ENCODE measurements at places on chromosomes 2 and 18. TPM values are rescaled to one million over a fixed set of nuclear protein-coding genes. Genes with fewer than 3 reads are reported as not detected.

GRCh38 chr2:101251844-101252407, 760 bp upstream of the CNOT11 start:
- peak overlapping the region; percentile 95 for H3K27ac ChIP-seq
- peak overlapping the region; percentile 99 for H3K4me3 ChIP-seq
- DNase-seq = peak; percentile 69
- H3K27me3 ChIP-seq = no peaks in the 10 kb centered on the region
- H3K4me1 ChIP-seq = peaks cover 10% of the 10 kb centered on the region
- H3K36me3 ChIP-seq = no peaks in the 10 kb centered on the region

The MEP1B gene
- total RNA-seq = 0.34 TPM

- peak; percentile 22 for DNase-seq
- H3K4me1 ChIP-seq = no peaks in the 10 kb centered on the region
- no peak overlapping the region for H3K4me3 ChIP-seq
- no peaks in the 10 kb centered on the region for H3K27me3 ChIP-seq
Measured at GRCh38 chr2:111659361-111660333, 224.3 kb downstream of the ANAPC1 start.

DNA sequence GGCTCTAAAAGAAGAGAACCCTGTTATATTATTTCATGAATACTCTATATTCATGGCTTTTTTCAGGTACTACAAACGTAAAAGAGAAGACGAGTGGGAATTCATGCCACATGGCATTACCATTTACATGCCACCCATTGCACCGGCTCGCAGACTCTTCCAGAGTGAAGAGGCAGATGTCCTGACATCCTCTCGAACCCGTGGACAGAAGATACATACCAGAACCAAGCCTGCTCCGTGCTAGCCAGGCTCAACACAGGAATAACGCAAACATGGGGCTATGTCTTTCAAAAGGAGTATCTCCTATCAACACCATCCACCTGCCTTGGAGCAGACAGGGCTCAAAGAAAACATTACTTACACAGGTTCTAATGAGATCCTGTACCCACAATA, 168.8 kb downstream of the THADA start:
- H3K27me3 ChIP-seq = no peaks in the 10 kb centered on the region
- no peak overlapping the region for H3K4me3 ChIP-seq
- H3K27ac ChIP-seq = peak overlapping the region; percentile 77
- DNase-seq = no peak
- H3K36me3 ChIP-seq = no peaks in the 10 kb centered on the region

GRCh38 chr18:11391661-11392060, 217.7 kb upstream of the SLC35G4 start:
- no peaks in the 10 kb centered on the region for H3K36me3 ChIP-seq
- H3K4me3 ChIP-seq = no peak overlapping the region
- no peaks in the 10 kb centered on the region for H3K4me1 ChIP-seq
- no peaks in the 10 kb centered on the region for H3K27me3 ChIP-seq
- DNase-seq = no peak
- no peak overlapping the region for H3K27ac ChIP-seq

DNA sequence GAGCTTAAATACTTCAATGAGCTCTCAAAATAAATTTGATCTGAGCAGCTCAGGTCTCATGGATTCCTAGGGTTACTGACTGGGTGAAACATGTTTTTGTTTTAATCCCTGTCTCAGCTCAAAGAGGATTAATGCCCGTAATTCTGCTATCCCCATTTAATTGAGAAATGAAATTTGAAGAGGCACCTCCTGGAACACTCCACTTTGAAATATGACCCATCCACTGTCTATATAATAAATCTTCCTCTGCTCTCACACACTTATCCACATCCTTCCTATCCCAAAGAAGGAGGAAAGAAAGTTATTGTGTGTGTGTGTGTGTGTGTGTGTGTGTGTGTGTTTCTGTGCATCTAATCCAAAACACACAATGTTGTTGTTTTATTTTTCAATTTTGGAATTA, 2082.4 kb upstream of the PIK3C3 start:
- no peak for DNase-seq
- no peak overlapping the region for H3K27ac ChIP-seq

DNA sequence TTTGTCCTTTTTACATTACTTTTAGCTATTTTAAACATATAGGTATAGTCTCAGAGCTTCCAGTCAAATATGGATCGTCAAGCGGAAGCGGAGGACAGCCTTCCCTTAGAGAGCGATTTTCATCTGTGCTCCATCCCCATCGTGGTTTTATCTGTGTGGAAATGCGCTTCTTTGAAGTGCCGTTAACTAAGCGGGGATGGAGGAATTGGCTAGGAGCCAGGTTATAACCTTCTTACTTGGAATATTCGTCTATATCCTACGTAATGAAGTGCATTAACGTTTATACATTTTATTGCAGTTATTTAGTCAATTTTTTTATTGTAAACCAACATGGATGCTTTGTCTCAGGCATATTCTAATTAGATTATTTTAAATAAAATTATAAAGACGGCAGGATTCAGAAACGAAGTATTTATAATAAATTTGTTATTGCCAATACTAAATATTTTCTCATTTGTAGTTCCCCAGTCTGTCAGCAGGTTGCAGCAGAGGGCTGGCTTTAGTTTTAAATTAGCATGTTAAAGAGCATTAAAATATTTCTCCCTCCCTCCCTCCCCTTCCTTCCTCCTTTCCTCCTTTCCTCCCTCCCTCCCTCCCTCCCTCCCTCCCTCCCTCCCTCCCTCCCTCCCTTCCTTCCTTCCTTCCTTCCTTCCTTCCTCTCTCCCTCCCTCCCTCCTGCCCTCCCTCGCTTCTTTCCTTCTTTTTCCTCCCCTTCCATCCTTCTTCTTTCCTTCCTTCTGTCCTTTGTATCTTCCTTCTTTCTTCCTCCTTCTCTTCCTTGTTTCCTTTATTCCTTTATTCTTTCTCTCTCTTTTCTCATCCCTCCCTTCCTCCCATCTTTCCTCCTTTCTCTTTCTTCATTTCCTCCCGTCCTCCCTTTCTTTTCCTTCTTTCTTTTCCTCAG, 80.6 kb upstream of the DOCK10 start:
- H3K27ac ChIP-seq = no peak overlapping the region
- H3K27me3 ChIP-seq = no peaks in the 10 kb centered on the region
- no peak overlapping the region for H3K4me3 ChIP-seq

DNA sequence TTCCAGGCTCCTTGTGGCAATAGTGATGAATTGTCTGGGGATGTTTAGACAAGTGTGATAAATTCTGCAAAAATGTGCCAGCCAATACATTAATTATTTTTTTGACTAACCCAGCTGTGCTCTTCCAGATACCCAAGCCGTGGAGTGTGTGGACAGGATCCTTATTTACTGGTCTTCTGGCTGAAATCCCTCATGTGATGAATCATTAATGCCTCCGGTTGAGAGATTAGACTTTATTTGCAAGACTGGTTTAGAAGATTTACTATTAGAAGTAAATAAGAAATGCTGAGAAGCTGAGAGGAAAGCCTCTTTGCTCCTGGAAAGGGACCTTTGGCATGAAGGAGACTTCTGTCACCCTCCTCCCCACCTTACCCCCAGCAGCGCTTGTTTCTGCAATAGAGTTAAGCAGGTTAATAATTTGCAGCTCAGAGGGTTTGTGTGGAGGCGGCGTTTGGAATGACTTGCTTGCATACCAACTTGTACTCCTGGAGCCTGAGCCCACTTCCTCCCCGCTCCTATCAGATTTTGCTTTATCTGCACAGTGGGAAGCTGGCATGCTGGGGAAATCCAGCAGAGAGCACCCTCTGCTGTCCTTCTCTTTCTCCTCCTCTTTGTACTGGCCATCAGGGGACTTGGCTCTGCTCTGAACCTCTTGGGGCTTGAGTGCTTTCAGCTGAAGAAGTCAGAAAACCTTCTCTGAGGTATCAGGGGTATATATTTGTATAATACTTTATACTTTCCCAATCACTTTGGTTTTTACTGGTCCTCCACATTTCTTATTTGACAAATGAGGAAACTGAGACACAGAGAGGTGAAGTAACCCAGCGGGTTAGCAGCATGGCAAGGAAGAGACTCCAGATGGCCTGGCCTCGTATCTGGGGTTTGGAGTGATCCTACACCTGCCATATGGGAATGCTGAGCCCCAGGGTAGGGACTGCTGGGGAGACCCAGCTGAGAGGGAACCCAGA, 16.3 kb downstream of the SLC3A1 start:
- H3K36me3 ChIP-seq = no peaks in the 10 kb centered on the region
- no peak overlapping the region for H3K4me3 ChIP-seq
- peak; percentile 75 for DNase-seq
- H3K27me3 ChIP-seq = no peaks in the 10 kb centered on the region
- no peaks in the 10 kb centered on the region for H3K4me1 ChIP-seq
- peak overlapping the region; percentile 29 for H3K27ac ChIP-seq

The ZSCAN30 gene
- 18.3 TPM for total RNA-seq

DNA sequence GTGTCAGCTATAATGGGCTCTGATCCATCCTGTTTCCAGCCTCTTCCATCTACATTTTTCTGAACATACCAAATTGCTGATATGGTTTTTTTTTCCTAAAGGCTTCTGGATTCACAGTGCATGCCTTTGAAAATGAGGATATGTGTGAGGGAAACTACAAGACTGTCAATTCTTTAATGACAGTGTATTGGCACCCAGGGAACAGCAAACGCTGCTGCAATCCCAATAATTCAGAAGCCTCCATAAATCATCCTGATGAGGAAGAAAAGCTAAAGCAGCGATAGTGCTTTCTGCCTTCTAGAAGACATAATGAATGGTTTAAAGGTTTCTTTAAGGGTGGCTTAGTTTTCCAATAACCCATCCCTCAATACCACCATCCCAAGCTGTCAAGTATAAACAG, 304.5 kb upstream of the PKDCC start:
- H3K4me3 ChIP-seq = no peak overlapping the region
- no peak overlapping the region for H3K27ac ChIP-seq
- H3K27me3 ChIP-seq = no peaks in the 10 kb centered on the region
- no peaks in the 10 kb centered on the region for H3K4me1 ChIP-seq
- no peaks in the 10 kb centered on the region for H3K36me3 ChIP-seq
- DNase-seq = no peak

DNA sequence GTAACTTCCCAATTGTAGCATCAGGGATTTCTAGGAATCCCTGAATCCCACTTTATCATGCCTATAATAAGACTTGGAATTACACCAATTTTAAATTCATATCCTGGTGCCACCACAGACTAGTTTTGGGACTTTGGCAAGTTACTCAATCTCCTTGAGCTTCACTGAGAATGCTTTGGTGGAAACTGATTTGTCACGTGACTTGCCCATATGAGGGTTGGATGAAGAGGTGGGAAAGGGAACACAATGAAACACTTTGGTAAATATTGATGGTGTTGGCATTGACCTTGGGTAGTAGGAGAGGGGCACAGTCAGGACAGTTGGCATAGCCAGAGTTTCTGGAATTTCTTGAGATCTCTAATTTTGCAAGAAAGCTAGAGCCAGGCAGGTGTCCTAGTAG, 452.2 kb downstream of the SLC4A3 start:
- no peak overlapping the region for H3K27ac ChIP-seq
- no peak for DNase-seq
- no peaks in the 10 kb centered on the region for H3K36me3 ChIP-seq

The MBP gene
- 19.8 TPM for total RNA-seq

DNA sequence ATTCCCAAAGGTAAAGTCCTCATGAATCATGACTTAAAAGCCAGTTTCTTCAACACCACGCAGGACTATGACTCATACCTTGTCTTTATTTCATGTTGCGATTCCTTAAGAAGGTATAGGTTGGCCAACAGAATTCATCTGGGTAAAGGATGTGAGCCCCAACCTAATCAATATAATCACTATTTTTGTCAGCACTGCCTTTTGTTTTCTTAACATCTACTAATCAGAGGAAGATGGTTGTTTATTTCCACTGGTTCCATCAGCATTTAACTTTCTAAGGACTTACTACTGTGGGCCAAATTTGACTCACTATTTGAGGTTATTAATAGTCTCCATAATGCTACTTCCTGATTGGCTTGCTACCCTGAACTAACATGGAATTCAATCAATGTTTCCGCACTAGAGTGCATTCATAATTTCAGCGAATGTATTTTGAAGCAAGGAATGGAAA, 78.6 kb downstream of the SCG2 start:
- H3K4me1 ChIP-seq = no peaks in the 10 kb centered on the region
- no peak for DNase-seq
- H3K4me3 ChIP-seq = no peak overlapping the region
- H3K27me3 ChIP-seq = no peaks in the 10 kb centered on the region
- H3K36me3 ChIP-seq = no peaks in the 10 kb centered on the region

- H3K4me3 ChIP-seq = no peak overlapping the region
- DNase-seq = no peak
- H3K27ac ChIP-seq = no peak overlapping the region
Measured at GRCh38 chr18:49399003-49399402, 61.4 kb downstream of the DYM start.

DNA sequence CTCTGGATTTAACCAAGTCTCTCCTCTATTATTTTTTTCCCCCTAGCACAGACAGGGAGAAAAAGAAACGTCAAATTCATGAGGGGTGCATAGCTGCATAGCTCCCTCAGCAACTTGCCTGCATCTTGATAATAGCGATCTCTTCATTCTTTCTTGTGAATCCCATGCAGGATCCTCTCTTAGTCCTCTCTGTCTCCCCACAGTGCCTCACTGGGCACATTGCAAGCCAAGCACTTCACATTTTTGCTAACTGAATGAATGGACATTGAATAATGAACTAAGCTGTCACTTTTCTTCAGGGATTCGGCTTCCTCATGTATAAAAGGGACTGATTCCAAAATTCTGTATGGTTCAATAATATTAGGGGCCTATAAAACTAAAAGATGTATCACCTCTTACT, 2.9 kb upstream of the EPB41L3 start:
- no peaks in the 10 kb centered on the region for H3K36me3 ChIP-seq
- no peak for DNase-seq
- H3K4me1 ChIP-seq = no peaks in the 10 kb centered on the region
- H3K4me3 ChIP-seq = no peak overlapping the region
- no peak overlapping the region for H3K27ac ChIP-seq

DNA sequence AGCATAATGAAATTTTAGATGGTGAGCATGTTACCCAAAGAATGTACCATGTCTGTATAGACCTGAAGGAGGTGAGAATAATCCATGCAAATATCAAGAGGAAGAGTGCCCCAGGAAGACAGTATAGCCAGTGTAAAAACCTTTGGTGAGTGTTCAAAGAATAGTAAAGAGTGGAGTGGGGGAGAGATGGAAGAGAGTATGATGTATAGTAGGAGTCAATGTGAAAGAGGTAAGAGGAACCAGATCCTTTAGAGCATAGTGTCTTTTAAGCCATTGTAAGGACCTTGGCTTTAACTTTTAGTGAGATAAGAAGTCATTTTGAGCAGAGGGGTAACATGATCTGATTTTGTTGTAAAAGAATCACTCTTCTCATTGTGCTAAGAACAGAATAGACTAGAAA, 1052.3 kb upstream of the ZEB2 start:
- no peaks in the 10 kb centered on the region for H3K4me1 ChIP-seq
- H3K4me3 ChIP-seq = no peak overlapping the region
- H3K27ac ChIP-seq = no peak overlapping the region
- no peaks in the 10 kb centered on the region for H3K27me3 ChIP-seq

GRCh38 chr2:238947920-238948710, 100.2 kb downstream of the TWIST2 start:
- no peak overlapping the region for H3K4me3 ChIP-seq
- no peak for DNase-seq
- H3K36me3 ChIP-seq = no peaks in the 10 kb centered on the region
- H3K4me1 ChIP-seq = no peaks in the 10 kb centered on the region
- no peak overlapping the region for H3K27ac ChIP-seq
- no peaks in the 10 kb centered on the region for H3K27me3 ChIP-seq

The CXCR1 gene
- total RNA-seq = 0.28 TPM

The EFHD1 gene
- 25.9 TPM for total RNA-seq

GRCh38 chr2:51212374-51212773, 180.4 kb upstream of the NRXN1 start:
- H3K4me3 ChIP-seq = no peak overlapping the region
- no peaks in the 10 kb centered on the region for H3K4me1 ChIP-seq
- H3K36me3 ChIP-seq = no peaks in the 10 kb centered on the region
- H3K27me3 ChIP-seq = no peaks in the 10 kb centered on the region
- DNase-seq = no peak
- no peak overlapping the region for H3K27ac ChIP-seq

Measured in prostate gland (tissue), 2 donors.